ENCODE measurements at places on chromosomes 3 and 15.
A peak's percentile ranks its signal among the peaks of the same experiment; 100 is the strongest.

GRCh38 chr3:179069762-179070390 is 1.7 kb downstream of the ZMAT3 start:
- H3K27ac ChIP-seq = no peak overlapping the region
- H3K27me3 ChIP-seq = no peaks in the 10 kb centered on the region
- H3K4me3 ChIP-seq = peak overlapping the region; percentile 21
- no peak for DNase-seq
- H3K4me1 ChIP-seq = peaks cover 8% of the 10 kb centered on the region

- no peaks in the 10 kb centered on the region for H3K36me3 ChIP-seq
- DNase-seq = no peak
- no peaks in the 10 kb centered on the region for H3K4me1 ChIP-seq
- H3K27ac ChIP-seq = no peak overlapping the region
- H3K4me3 ChIP-seq = no peak overlapping the region
Measured at GRCh38 chr3:23421811-23422516, 218.8 kb downstream of the UBE2E2 start.

DNA sequence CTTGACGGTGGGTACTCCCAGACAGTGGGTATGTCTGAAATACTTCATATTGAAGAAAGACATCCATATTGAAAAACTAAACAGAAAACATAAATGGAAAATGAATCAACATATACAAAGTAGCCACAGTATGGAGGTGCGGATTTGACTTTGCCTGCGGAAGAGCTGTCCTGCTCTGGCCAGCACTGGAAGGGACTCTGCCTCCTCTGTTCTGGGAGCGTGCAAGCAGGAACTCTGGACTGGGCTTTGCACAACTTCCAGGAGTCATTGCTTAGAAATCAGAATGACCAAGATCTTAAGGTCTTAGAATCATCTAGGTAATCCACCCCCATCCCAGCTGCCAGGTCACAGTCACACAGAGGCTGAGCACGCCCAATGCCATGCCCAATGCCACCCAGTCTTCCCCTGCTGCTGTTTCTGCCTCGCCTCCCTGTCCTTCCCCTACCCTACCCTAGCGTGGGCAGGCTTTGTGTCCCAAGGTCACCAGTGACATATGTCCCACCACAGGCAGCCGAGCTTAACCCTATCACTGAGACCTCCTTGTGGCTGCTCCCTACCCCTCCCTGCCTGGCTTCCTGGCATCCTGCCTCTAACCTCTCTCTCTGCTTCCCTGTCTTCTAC is 36.3 kb downstream of the CDC25A start:
- no peaks in the 10 kb centered on the region for H3K27me3 ChIP-seq
- no peak overlapping the region for H3K27ac ChIP-seq
- H3K36me3 ChIP-seq = no peaks in the 10 kb centered on the region
- H3K4me1 ChIP-seq = peaks cover 9% of the 10 kb centered on the region
- DNase-seq = no peak

GRCh38 chr15:101723171-101723873 is 951 bp downstream of the TARS3 start:
- no peaks in the 10 kb centered on the region for H3K27me3 ChIP-seq
- no peak for DNase-seq
- H3K4me3 ChIP-seq = peak overlapping the region; percentile 85
- H3K4me1 ChIP-seq = peaks cover 18% of the 10 kb centered on the region

DNA sequence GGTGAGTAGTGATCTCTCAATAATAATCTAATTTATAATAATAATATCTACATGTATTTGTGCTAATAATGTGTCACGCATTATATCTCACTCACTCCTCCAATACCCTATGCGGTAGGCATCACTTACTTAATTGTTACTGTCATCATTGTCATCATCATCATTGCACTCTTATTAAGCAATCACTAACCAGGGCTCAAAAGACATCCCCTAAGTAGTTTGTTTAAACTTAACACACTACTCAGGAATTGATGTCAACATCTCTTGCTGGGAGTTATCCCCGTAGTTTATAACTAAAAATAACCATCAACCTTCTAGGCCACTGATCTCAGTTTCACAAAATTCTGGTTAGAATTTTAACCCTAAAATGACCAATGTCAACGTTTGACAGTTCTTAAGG is 56.8 kb upstream of the ICE2 start:
- no peaks in the 10 kb centered on the region for H3K4me1 ChIP-seq
- H3K36me3 ChIP-seq = no peaks in the 10 kb centered on the region
- DNase-seq = no peak
- no peak overlapping the region for H3K27ac ChIP-seq

GRCh38 chr3:12966847-12967605 is 106.2 kb downstream of the IQSEC1 start:
- H3K36me3 ChIP-seq = no peaks in the 10 kb centered on the region
- peaks cover 45% of the 10 kb centered on the region for H3K4me1 ChIP-seq
- peak overlapping the region; percentile 96 for H3K27ac ChIP-seq
- peak overlapping the region; percentile 95 for H3K4me3 ChIP-seq
- H3K27me3 ChIP-seq = peaks cover 13% of the 10 kb centered on the region

GRCh38 chr15:38127306-38127771 is 125.3 kb upstream of the SPRED1 start:
- no peaks in the 10 kb centered on the region for H3K27me3 ChIP-seq
- peaks cover 34% of the 10 kb centered on the region for H3K4me1 ChIP-seq
- H3K27ac ChIP-seq = no peak overlapping the region
- no peak for DNase-seq
- peaks cover 7% of the 10 kb centered on the region for H3K36me3 ChIP-seq

- H3K27me3 ChIP-seq = peaks cover 4% of the 10 kb centered on the region
- peaks cover 7% of the 10 kb centered on the region for H3K36me3 ChIP-seq
- H3K4me3 ChIP-seq = peak overlapping the region; percentile 97
- H3K4me1 ChIP-seq = peaks cover 42% of the 10 kb centered on the region
- peak overlapping the region; percentile 90 for H3K27ac ChIP-seq
Measured at GRCh38 chr3:98733053-98733811, 29.9 kb upstream of the ST3GAL6 start.

DNA sequence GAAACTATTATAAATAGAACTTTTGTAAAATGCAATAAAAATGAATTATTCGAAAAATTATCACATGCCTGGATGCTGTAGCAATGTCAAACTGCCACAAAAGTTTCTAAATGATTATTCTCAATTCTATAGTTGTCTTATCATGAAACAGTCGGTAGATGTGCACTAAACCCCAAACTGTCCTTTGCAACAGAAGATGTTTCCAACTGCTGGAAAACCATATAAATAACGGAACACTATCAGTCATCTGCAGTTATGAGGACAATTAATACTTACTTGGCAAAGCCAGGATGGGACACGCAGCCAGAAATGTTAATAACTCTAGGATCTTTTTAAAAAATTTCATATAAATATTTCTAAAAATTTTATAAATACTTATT is 17.5 kb downstream of the EMC4 start:
- H3K36me3 ChIP-seq = no peaks in the 10 kb centered on the region
- no peaks in the 10 kb centered on the region for H3K27me3 ChIP-seq
- DNase-seq = no peak
- H3K27ac ChIP-seq = no peak overlapping the region
- no peak overlapping the region for H3K4me3 ChIP-seq
- H3K4me1 ChIP-seq = no peaks in the 10 kb centered on the region

DNA sequence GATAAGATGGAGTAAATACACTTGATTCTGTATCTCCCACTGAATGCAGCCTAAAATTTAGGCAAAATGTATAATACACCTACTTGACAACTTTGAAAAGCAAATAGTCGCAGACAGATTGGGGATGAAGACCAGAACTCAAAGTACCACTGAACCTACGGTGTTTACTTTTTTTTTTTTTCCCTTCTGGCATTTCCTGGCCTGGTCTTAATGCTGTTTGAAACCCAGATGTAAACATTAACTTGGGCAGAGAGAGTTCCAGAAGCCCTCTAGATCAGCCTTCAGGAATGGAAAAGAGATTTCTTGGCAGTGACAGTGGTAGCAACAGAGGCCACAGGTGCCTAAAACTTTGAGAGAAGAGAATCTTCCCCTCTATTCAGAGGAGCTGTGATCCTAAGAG is 27.8 kb downstream of the ALPK3 start:
- peaks cover 11% of the 10 kb centered on the region for H3K36me3 ChIP-seq
- H3K4me3 ChIP-seq = no peak overlapping the region
- DNase-seq = no peak

DNA sequence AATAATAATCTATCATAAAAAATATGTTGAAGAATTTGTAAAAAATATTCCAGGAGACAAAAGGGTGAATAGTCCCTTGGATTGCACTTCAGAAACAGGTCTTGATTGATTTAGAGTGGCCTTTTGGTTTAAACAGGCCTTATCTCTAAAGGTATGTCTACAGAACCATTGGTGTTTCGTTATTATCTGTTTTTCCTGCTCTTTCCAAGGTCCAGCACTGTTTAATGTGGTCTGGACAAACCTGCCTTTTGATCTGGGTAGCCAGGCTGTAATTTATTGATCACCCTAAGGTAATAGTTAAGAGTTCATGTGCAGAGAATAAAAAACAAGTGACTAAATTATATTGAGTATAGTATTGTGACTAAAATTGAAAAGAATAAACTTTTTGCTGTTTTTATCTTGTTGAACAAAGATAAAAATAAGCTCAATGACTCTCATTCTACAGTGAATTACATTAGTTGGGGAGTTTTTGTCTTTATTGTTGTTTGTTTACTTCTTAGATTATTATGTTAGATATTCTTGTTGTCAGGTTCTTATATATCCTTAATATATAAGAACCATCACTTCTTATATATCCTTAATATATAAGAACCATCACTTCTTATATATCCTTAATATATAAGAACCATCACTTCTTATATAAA is 25.1 kb downstream of the SLC2A2 start:
- H3K4me1 ChIP-seq = peaks cover 13% of the 10 kb centered on the region
- H3K4me3 ChIP-seq = no peak overlapping the region
- no peak overlapping the region for H3K27ac ChIP-seq
- DNase-seq = no peak
- no peaks in the 10 kb centered on the region for H3K36me3 ChIP-seq

DNA sequence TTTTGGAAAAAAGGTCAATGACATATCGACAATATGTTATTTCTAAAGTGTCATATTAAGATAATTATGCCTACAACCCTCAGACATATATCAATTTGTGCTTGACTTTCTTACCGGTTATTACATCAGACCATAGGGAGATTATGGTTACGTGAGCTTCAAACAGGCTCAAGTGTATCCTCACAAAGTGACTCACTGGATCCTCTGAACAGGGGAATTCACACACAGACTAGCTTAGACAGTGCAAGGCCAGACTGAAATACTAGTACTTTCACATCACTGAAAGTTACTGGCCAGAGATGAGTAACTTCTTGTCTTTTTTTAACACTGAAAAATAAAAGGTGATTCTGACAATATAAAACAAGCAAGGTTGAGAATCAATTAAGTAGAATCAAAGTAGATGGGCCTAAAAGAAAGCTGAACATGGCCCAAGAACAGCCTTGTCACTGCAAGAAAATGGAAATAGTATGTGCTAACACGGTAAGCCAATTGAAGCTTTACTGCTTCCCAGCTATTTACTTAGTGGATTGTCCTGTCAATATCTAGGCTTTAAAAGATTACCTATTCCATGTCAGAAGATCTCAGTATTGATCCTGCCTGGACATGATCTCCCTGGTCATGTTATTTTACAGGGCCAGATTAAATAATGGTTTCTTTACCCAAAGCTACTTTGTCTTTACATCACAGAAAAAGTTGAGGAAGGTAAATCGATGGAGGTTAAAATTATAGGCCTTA is 848.6 kb downstream of the ROBO1 start:
- H3K4me3 ChIP-seq = no peak overlapping the region
- DNase-seq = no peak
- H3K36me3 ChIP-seq = peaks cover 2% of the 10 kb centered on the region
- peak overlapping the region; percentile 52 for H3K27ac ChIP-seq
- H3K4me1 ChIP-seq = peaks cover 29% of the 10 kb centered on the region

GRCh38 chr15:64009241-64009640 is 37.0 kb downstream of the DAPK2 start:
- DNase-seq = no peak
- no peak overlapping the region for H3K27ac ChIP-seq
- no peaks in the 10 kb centered on the region for H3K27me3 ChIP-seq
- no peak overlapping the region for H3K4me3 ChIP-seq

- H3K4me1 ChIP-seq = no peaks in the 10 kb centered on the region
- peaks cover 2% of the 10 kb centered on the region for H3K36me3 ChIP-seq
- no peak overlapping the region for H3K4me3 ChIP-seq
- no peak overlapping the region for H3K27ac ChIP-seq
- no peak for DNase-seq
- H3K27me3 ChIP-seq = no peaks in the 10 kb centered on the region
Measured at GRCh38 chr3:77345009-77345408, 305.1 kb downstream of the ROBO2 start.

DNA sequence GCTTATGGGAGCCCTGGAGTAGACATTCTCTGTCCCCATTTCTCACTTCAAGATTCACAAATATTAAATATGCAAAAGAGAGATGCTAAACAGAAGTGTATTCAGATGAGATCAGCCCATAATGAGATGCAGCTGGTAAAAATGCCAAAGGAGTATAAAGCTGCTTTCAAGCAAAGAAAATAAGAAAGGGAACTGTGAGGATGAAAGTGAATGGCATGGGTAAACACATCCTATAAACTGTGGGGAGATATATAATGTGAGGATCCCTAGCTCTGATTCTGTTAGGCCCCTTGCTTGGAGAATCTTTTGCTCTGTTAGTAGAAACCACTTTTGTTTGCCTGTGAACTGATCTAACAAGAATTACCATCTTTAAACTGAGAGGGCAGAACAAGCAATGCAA is 396.6 kb downstream of the SOX2 start:
- no peak overlapping the region for H3K27ac ChIP-seq
- no peak overlapping the region for H3K4me3 ChIP-seq
- DNase-seq = no peak
- peaks cover 6% of the 10 kb centered on the region for H3K36me3 ChIP-seq
- no peaks in the 10 kb centered on the region for H3K27me3 ChIP-seq

DNA sequence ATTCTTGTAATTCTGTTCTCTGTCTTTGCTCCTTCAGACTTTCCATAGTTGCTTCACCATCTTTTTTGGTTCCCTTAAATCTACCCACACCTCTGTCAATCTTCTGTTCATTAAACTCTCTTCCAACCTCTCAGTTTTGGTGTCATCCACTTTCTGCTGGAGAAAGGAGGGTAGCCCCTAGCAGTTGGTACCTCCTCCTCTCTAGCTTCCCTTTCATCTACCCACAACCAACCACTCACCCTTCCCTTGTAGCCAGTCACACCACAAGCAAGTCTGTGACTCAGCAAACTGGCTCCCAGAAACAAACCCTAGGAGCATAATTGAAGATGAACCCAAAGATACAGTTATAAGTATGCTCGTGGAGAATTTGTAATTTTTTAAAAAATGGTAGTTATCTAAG is 318.6 kb downstream of the FHIT start:
- H3K27me3 ChIP-seq = no peaks in the 10 kb centered on the region
- H3K27ac ChIP-seq = no peak overlapping the region
- no peak for DNase-seq

DNA sequence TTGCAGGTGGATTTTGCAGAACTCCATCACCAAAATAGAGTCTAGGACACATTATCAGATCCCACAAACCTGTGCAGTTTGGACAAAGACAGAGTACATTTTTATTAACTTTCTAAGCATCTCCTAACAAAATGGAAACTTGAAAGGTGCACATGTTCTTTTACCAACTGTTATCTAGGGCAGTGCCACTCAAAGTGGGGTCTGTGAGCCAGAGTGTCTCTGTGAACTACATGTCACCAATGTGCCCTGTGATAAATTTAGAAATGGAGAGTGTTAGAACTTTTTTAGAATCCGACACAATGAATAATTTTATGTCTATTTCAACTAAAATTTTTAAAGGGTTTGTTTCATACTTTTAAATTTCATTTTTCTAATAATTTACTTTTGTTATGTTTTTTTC is 68.4 kb upstream of the TMC3 start:
- no peaks in the 10 kb centered on the region for H3K4me1 ChIP-seq
- no peaks in the 10 kb centered on the region for H3K36me3 ChIP-seq
- no peak overlapping the region for H3K4me3 ChIP-seq
- H3K27me3 ChIP-seq = peaks cover 5% of the 10 kb centered on the region

GRCh38 chr3:44981751-44982150 is 5.7 kb downstream of the EXOSC7 start:
- peaks cover 10% of the 10 kb centered on the region for H3K36me3 ChIP-seq
- no peaks in the 10 kb centered on the region for H3K27me3 ChIP-seq
- peaks cover 14% of the 10 kb centered on the region for H3K4me1 ChIP-seq
